ENCODE measurements at places on chromosomes 4 and X.

GRCh38 chr4:151624626-151625565, 135.9 kb downstream of the GATB start:
- no peak for DNase-seq

DNA sequence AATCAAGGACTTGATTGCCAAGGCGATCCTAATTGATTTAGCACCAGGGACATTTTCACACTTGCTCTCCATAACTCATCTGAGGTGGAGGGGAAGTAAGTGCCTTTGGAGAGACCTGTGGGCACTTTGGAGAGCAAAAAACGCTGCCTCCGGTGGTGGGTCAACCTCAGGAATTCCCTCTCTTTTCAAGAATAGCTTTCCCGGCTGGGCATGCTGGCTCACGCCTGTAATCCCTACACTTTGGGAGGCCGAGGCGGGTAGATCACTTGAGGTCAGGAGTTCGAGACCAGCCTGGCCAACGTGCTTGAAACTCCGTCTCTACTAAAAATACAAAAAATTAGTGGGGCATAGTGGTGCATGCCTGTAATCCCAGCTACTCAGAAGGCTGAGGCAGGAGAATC, 49.2 kb downstream of the PRPS1 start:
- DNase-seq, result no peak

- DNase-seq, result peak; percentile 73
These were observed at the start of gene MSL3 for GRCh38 chrX:11757719-11758399. TSS of gene MSL3 (plus strand) at chrX:11758237. CDS start at chrX:11758264, 27 bp downstream.

- DNase-seq, result no peak
These were observed 3.7 kb downstream of the FGD1 start for GRCh38 chrX:54492340-54492739.

DNA sequence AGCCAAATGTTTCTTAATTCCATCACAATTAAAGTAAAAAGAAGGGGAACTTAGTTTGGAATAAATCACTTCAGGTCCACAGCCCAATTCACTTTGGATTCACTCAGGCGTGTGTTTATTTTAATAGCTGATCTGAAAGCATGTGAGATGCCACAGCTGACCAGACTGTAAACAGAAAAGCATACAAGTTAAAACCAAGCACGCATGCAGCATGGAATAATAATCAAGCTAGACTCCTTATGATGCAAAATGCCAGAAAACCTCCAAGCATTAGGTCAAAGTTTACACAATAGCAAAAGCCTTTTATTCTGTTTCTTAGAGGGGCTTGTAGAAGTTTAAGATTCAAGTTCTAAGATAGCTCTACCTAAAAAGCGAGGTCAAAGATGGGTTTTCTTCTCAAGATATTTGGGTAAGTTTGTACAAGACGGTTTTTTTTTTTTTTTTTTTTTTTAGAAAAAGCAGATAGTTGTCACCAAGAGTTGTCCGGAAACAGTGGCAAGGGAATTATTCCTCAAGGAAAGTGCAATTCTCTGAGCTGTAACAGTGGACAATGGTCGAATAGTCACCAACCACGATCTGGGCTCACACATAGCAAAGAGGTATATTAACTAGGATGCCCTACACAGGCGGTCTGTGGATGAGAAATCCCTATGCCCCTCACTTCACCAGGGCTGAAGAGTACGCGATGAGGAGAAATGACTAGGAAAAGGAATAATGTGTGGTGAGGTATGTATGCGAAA, 763 bp upstream of the PRRG1 start:
- no peak for DNase-seq

DNA sequence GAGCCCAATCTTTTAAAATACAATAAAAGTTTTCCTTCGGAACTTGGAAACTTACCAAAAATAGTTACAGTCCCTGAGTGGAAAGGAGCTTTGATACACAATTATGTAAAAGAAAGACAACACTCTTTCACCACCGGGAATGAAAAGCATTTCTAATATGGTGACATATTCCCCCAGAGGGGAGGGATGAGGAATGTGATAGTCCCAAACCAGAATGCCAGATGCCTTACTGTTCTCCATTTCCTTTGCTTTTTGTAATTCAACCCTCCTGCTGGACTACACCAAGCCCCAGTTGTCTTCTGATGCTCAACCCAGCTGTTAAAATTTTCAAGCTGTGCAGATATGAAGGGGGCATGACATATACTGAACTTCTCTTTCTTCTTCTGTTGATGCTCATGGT, 4.1 kb downstream of the PRIMPOL start:
- no peak for DNase-seq

DNA sequence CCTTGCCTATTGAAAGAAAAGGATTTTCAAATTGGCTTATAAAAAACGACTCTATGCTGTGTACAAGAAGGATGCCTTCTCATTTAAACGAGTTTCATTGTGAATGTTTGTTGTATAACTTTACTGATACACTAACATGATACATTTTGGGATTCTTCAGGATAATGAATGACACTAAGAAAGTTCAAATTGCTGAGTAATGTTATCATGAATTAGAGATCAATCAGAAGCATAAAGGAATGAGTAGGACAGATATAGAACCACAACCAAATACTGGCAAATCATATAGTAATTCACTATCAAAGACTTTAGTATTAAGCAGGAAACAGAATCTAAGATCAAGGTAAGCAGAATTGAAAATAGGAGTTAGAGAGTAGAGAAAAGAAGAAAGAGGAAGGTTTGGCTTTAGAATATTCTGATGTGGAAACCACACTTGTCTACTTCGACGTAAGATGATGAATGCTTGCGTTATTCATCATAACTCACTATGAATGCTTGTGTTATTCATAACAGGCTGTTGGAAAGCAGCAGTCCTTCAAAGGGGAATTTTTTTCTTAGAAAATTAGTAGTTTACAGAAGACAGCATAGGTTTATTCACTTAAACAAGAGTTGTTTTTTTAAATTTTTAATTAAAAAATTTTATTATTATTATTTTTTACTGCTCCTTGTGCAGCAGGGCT, 13.4 kb downstream of the CCDC158 start:
- no peak for DNase-seq

DNA sequence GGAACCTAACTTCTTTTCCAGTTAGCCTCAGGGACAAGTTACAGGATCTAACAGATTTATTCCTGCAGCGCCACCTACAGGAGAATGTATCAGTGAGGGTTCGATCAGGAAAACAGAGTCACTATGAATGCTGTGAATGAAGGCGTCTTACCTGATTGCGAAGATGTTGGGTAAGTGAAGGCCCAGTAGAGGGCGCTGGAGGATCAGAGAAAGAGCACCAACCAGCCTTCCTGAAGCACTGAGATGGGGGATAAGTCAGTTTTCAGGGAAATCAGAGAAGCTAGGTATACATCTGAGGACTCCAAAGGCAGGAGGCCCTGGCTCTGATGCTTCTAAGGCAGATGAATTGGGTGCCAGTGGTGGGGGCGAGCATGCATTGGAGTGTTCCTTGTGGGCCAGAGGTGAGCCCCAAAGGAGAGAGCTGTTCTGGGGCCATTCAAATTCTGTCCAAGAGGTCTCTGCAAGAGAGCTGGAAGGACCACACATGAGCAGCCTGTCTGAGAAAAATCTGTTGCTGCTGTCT, 169.9 kb upstream of the AADAT start:
- DNase-seq, result peak; percentile 47

DNA sequence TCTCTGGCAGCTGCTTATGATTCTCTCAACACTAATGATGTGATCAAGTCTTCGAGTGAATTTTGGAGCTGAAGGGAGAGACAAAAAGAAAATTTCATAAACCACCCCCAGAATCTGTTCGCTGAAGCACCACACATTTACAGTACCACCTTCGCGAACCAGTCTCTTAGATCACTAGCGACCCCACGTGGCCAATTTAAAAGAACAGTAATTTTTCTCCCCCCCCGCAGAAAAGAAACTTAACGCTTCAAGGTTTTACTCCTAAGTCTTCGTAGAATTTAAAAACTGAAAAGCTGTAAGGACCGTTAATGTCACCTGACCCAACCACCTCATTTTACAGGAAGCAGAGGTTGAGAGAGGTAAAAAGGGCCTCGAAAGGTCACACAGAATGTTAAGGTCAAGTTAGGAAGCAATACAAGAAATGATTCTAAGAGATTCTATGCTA, 187.5 kb downstream of the QDPR start:
- DNase-seq, result peak; percentile 46

DNA sequence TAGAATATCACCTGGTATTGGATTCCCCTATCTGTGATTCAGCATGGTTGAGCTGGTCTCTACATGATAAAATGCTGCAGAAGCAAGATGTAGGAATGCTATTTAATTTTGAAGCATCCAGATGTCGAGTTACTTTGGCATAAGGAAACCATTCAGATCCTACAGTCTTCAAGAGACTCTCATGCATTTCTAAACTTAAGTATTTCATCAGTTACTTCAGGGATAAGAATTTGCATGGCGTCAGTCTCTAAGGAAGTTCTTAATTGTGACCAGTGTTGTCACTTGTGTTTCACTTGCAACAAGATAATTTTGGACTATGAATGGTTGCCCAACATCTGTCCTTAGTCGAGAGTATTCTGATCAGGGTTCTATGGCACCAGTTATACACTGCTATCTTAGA, 192.4 kb downstream of the CCNG2 start:
- no peak for DNase-seq

- no peak for DNase-seq
These were observed 15.6 kb upstream of the ATP8A1 start for GRCh38 chr4:42672359-42673081.

- no peak for DNase-seq
These were observed 1.9 kb downstream of the UBE2D3 start for GRCh38 chr4:102825261-102826091.

DNA sequence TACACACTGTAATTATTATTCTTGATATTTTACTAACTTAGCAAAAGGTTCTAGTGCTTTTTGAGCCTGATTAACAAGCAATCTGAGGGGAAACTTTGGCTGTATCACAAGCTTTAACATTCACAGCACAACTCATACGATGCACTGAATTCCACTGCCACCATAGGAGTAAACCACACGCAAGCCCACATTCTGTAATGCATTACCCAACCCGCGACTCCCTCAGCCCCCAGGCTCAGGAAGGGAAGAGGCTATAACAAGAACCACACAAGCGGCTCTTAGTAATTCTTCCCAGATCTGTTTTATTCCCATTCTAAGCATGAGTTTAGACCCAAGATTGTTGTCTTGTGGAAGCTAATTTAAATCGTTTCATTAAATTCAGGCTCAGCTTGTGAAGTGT, 138.5 kb upstream of the TBL1X start:
- DNase-seq, result no peak

- DNase-seq, result no peak
These were observed 29.2 kb downstream of the HTT-AS start for GRCh38 chr4:3044870-3045819.

Measured in T47D (cell line).